SJCRH30 (cell line): ENCODE measurements at places on chromosomes 11 and 22. TPM values are rescaled to one million over a fixed set of nuclear protein-coding genes. Genes with fewer than 3 reads are reported as not detected.

DNA sequence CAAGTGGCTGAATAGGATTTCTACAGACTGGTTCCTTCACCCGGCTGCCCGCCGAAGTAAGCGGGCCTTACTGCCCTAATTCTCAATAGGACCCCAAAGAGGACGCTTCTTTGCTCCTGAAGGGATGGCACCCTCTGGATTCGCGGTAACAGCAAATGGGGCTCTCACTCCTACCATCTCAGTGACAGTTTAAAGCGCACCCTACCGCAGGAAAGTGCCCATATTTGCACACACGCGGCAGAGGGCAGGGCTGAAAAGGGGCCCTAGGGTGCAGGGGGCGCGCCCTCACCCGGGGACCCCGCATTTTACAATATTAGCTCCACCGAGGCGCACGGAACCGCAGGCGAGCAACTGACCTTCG is 985 bp upstream of the UPB1 start:
- DNase-seq, result no peak

The TRPM5 gene
- not detected in 2 replicates for total RNA-seq

The CALCA gene
- not detected in 2 replicates for total RNA-seq

DNA sequence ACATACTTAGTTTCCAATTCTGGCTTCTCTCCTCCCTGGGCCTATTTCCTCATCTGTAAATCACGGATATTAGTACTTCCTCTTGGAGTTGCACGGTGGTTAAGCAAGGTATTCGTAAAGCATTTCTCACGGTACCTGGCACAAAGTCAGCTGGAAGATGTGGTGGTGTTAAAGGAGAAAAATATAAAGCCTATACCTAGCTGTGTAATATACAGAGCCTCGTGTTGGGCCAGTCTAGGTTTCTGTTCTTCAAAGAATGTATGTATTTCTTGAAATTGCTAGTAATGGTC is 47.2 kb downstream of the DBX1 start:
- no peak for DNase-seq

GRCh38 chr22:24006207-24006913 is 1.1 kb upstream of the GSTT4 start:
- DNase-seq, result no peak

DNA sequence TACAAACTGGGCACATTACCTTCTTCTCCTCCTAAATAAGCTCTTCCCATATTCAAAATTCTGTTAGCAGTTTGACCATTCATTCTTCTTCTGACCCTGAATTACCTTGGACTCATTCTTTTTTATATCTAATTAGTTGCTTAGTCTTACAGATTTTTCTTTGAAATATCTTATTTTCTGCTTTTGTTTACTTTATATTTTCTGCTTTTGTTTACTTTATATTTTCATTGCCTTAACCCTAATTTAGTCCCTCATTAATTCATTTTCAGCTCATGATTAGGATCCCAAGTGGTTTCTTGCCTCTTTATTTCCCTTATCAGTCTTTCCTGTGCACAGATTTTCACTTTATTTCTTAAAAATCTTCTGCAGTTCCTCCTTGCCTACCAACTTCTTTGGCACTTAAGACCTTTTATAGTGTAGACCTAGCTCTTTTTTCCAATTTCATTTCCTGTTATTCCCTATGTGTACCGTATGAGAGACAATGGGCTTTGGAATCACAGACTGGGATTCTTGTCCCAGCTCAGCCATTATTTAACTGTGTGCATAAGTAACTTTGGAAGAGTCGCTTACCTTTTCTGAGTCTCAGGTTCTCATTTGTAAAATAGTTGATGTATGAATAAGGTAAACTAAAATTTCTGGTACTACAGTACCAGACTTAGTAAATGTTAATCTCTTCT is 39.2 kb downstream of the SIK2 start:
- no peak for DNase-seq

DNA sequence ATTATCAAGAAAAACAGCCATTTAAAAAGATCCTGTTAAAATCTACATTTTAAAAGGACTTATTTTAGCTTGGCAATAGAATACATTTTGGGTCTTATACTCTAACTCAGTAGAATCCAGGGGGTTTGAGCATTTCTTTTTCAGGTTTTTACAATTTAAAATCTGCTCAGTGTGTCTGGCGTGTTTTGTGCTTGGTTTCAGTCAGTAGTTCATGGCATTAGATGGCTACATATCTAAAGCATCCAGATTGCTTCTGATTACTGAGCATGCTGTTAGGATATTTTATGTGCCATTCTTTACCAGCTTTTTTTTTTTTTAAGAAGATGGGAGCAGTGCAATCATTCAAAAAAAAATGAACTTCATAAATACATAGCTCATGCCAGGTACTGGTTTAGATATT is 566.1 kb upstream of the LARGE1 start:
- no peak for DNase-seq

GRCh38 chr22:21984793-21985192 is 2.2 kb upstream of the TOP3B start:
- no peak for DNase-seq

DNA sequence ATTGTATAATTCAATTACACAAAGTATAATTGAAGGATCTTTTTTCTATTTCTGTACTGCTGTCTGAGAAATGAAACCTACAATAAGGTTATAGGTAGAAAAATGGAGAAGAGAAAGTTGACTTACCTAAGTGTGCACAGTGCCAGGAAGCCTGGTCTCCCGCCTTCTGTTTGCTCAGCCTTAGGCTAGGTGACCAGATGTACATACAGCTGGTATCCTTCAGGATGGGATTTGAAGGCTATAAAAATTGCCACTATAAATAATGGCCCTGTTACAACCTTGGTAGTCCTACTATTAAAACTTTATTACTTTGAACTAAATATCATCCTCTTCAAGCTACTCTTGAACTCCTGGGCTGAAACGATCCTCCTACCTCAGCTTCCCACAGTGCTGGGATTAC is 19.7 kb downstream of the OR51E2 start:
- no peak for DNase-seq

DNA sequence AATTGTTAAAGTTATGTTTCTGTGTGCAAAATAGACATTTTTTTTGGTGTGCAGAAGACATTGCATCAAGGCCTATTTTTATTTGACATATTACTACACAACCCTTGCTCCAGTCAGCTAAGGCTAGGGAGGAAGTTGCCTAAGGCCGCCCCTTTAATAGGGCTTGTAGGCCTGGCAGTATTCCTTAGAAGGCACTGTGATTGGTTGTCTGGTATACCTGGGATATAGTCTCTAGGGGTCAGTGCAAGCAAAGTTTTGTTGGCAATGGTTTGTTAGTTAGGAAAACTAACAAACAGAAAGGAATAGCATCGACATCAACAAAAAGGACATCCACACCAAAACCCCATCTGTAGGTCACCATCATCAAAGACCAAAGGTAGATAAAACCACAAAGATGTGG is 16.9 kb downstream of the CCDC15 start:
- DNase-seq, result peak; percentile 16

DNA sequence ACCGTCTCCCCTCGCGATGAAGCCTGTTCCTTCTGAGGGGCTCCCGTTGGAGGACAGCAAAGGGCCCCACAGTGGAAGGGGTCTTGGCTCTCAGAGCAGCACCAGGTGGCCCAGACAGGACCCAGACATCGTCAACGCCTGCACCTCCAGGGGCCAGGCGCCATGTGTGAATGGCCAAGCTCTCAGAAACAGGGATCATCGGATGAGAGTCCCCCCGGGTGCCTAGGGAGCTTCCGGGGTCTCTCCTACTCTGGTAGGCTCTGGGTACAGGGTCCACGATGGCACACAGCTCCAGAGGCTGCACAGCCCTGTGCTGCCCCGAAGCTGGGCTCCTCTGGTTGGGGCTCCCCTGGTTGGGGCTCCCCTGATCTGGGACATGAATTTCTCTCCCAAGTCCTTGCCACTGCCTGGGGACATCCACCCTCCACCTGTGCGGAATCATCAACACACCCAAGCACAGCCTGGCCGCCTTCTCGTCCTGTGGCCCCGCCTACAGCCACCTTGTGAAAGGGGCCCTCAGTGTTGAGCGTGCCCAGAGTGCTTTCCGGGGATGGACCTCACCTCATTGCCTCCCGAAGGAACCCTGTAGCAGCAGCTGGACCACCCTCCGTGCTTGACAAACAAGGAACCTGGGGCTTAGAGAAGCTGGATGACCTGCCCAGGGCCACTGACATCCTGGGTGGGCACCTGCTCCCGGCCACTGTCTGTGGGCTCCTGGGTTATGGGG is 929.0 kb downstream of the BRD1 start:
- DNase-seq, result no peak

DNA sequence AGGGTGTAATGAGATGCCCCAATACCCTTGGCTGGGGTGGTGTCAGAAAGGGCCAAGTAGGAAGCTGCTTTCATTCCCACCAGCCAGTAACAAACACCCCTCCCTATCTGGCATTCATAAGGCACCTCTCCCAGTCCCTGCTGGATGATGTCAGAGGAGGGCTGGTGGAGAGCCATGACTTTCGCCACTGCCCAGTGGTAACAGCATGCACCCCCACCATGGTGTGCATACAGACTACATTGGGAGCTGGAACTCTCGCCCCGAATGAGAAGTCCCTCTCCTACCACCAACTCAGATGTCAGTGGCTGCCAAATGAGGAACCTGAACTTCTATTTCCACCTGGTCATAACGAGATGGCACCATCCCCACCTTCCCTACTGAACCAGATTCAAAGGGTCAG is 73.3 kb downstream of the SGSM3 start:
- no peak for DNase-seq

DNA sequence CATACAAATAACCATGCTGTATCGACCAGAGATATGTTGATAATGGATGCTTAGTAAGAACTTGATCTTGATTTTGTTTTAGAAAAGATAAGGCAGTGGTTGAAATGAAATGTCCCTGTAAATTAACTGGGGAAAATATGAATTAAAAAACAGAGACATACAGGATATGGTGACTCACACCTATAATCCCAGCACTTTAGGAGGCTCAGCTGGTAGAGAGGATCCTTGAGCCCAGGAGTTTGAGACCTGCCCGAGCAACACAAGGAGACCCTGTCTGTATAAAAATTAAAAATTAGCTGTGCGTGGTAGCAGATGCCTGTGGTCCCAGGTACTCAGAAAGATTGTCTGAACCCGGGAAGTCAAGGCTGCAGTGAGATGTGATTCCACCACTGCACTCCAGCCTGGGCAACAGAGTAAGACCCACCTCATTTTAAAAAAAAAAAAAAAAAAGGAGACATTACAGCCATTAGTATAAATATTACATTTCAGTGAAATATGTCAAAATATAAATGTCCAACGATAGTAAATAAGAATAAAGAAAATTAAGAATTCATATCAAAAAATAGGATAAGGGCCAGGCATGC is 4.6 kb downstream of the PICALM start:
- DNase-seq, result peak; percentile 45

GRCh38 chr11:101346591-101346990 is 217.0 kb upstream of the PGR start:
- DNase-seq, result no peak

The ESAM gene
- 0.16 TPM in 1 of 2 replicates, not detected in the other for total RNA-seq

GRCh38 chr11:24635588-24636290 is 138.9 kb downstream of the LUZP2 start:
- DNase-seq, result no peak

The SLC22A25 gene
- not detected in 2 replicates for total RNA-seq

- peak; percentile 99 for DNase-seq
Measured at GRCh38 chr22:43293655-43294392, 49.3 kb downstream of the SCUBE1 start.

GRCh38 chr11:62394825-62395538 is 23.9 kb upstream of the SCGB1A1 start:
- peak; percentile 75 for DNase-seq

The NLRX1 gene
- total RNA-seq, result 0.24 and 0.25 TPM in 2 replicates

The TRMT2A gene
- total RNA-seq, result 23.6 and 28.3 TPM in 2 replicates

DNA sequence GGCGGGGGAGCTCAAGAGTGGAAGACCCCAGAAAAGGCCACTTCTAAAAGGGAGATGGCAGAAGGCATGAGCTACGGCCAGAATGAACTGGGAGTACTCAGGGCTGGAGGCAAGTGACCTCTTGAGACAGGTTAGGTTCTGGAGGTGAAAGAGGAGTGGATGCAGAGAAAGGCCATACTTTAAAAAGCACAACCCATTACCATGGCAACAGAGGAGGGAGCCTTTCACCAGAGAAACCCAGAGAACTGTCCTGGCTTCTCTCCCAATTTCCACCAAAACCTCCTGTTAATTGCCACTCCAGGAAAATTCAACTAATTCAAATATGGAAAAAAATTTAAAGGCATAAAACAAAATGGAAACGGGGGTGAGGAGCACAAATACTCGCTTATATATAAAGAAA is 15.8 kb downstream of the A4GALT start:
- no peak for DNase-seq

DNA sequence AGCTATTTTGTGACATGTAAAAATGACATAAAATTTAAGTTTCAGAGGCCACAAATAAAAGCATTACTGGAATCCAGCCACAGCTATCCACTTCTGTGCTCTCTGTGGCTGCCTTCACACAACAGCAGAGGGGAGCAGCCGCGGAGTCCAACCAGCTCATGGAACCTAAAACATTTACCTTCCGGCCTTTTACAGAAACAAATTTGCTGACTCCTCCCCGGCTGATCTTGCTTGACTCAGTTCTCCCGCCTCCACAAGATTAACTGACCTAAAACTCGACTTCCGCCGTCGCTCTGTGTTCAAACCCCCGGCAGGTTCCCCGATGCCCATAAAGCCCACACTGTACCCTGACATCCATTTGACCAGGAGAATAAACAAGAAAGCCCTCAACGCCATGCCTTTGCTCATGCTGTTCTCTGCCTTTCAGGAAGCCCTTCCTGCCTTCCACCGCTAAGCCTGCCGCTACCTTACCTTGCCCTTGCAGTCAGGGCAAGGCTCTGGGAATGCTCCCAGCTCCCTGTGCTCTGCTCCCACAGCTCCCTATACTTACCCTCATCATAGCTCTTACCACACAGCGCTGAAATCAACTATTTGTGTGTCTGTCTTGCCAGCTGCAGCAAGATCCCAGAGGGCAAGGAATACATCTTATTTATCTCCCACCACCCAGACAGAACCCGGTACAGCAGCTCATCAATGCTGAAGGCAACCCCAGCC is 35.4 kb downstream of the MICAL3 start:
- no peak for DNase-seq

The PGAP2 gene
- 4.5 and 5.3 TPM in 2 replicates for total RNA-seq

DNA sequence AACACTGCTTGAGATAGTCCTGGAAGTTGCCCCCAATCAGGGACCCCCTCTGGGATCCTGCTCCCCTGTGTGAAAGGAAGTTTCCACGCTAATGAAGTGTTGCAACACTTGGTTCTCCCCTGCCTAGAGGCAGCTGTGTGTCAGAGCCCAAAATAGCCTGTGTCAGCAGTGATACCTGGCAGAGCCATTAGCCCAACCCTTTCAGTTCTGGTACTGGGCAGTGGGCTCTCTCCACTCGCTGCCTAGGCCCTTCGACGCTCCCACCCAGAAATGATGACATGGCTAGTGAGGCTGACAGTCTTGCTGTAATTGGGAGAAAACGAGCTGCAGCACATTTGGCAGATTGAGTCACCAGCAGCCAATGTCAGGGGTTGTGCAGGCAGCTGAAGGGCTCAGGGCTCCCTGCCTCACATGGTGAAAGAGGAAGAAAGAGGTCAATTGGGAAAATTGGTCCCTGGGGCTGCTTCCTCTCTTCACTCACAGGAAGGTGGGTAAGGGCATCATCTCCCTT is 1.4 kb upstream of the NXF1 start:
- no peak for DNase-seq

- DNase-seq, result no peak
Measured at GRCh38 chr11:121154486-121155314, 53.7 kb downstream of the TECTA start.
